ENCODE measurements at places on chromosomes 2 and 18. TPM values are rescaled to one million over a fixed set of nuclear protein-coding genes. Genes with fewer than 3 reads are reported as not detected.

Gene PLEKHH2
- 26.9 TPM for total RNA-seq

Gene CD207
- 0.86 TPM for total RNA-seq

Gene FLACC1
- total RNA-seq: 8.6 TPM

Gene ANKRD62
- 0.06 TPM for total RNA-seq

Gene DSC3
- total RNA-seq: 0.51 TPM

Gene FAM124B
- 21.4 TPM for total RNA-seq

DNA sequence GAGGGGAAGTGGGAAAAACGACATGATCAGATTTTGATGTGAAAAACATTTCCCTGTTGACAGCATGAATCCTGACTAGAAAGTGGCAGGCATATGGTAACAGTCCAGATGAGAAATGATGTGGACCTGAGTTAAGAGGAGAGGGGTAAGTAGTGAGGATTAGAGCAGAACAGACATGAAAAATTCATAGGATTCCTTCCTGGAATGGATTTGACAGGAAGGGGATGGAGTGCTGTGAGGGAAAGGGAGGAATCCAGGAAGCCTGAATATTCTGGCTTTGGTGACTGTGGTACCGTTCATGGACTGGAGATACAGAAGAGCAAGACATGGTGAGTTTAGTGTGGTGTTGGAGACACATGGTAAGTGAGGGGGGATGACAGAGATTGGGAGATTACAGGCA, 115.4 kb downstream of the TMEM131 start:
- peaks cover 1% of the 10 kb centered on the region for H3K4me1 ChIP-seq
- H3K4me3 ChIP-seq: no peak overlapping the region
- no peak overlapping the region for H3K27ac ChIP-seq
- no peaks in the 10 kb centered on the region for H3K27me3 ChIP-seq
- H3K36me3 ChIP-seq: peaks cover under 1% of the 10 kb centered on the region

DNA sequence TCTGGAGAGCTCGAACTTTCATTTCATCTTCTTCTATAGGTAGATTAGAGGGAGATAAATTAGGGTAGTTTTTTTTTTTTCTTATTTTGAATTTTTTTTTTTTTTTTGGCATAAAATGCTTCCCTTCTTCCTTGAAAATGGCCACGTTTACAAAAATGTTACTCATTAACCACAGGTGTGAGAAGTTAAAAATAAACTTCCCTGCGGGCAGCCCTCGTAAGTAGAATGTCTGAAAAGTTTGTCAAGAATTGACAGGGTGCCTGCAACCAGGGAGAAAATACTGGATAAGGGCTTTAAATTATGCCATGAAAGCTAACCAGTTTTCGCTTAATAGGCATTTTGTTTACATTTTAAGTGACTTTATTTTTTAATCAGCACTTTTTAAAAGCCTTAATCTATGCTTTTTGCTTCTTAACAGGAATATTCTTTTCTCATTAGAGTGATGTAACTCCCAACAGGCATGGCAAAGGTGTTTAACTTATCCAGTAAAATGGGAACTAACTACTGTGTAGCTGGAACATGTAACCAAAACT, 4.2 kb upstream of the FN1 start:
- no peak overlapping the region for H3K4me3 ChIP-seq
- H3K36me3 ChIP-seq: peaks cover 7% of the 10 kb centered on the region
- H3K27ac ChIP-seq: no peak overlapping the region
- no peak for DNase-seq
- H3K27me3 ChIP-seq: no peaks in the 10 kb centered on the region

- no peaks in the 10 kb centered on the region for H3K36me3 ChIP-seq
- peak; percentile 54 for DNase-seq
- no peaks in the 10 kb centered on the region for H3K27me3 ChIP-seq
- H3K4me1 ChIP-seq: no peaks in the 10 kb centered on the region
Measured at GRCh38 chr2:229370509-229370908, 99.4 kb upstream of the PID1 start.

DNA sequence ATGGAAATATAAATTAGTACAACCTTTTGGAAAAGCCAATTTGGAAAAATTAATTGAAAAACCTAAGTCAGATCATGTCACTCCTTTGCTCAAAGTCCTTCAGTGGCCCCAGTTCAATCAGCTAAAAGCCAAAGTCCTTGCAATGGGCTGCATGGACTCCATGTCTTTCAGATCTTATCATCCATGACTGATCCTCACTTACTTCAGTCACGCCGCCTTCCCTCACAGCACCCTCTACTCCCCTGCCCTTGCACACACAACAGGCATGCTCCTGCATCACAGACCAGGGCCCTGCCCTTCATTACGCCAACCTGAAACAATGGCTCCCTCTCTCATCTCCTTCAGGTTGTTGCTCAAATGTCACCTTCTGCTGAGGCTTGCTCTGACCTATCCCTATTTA, 15.6 kb downstream of the KANSL3 start:
- H3K4me1 ChIP-seq: peaks cover 15% of the 10 kb centered on the region
- H3K27me3 ChIP-seq: no peaks in the 10 kb centered on the region
- H3K4me3 ChIP-seq: no peak overlapping the region
- no peak for DNase-seq

- no peaks in the 10 kb centered on the region for H3K27me3 ChIP-seq
- H3K27ac ChIP-seq: no peak overlapping the region
- no peaks in the 10 kb centered on the region for H3K36me3 ChIP-seq
Measured at GRCh38 chr18:3648641-3649040, 198.7 kb downstream of the TGIF1 start.

- H3K27me3 ChIP-seq: no peaks in the 10 kb centered on the region
- H3K27ac ChIP-seq: no peak overlapping the region
- no peaks in the 10 kb centered on the region for H3K36me3 ChIP-seq
Measured at GRCh38 chr18:3966642-3967358, 488.3 kb downstream of the DLGAP1 start.

DNA sequence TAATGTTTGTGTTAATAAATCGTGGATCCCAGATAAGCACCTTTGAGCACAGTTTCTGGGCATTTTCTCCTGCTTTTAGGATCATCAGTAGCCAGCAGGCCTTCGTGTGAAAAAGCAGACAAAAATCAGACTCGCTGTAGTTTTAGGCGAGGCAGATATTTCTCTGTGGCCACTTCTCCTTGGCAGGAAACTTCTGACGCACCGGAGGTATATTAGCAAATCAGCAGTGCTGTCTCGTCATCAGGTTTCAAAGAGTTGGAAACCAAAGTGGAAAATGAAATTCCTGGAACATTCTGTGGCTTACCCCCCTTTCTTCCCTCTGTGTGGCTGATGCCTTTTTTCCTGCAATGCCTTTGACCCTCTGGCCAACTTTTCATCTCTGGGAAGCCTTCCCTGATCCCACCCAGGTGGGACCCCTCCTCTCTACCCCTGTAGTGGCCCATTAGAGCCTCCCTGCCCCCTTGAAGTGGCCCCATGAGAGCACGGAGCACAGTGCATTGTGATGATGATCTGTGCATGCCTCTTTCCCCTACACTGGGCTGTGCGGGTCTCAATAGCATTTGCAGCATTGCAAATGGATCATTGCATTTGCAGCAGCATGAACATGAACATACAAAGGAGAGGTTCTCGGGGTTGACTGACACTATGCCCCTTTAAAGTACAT, 93.3 kb downstream of the RNF144A start:
- no peak overlapping the region for H3K4me3 ChIP-seq
- H3K36me3 ChIP-seq: no peaks in the 10 kb centered on the region
- H3K4me1 ChIP-seq: peaks cover 33% of the 10 kb centered on the region
- no peak for DNase-seq
- peak overlapping the region; percentile 65 for H3K27ac ChIP-seq
- no peaks in the 10 kb centered on the region for H3K27me3 ChIP-seq

GRCh38 chr2:153432381-153432780, 46.2 kb downstream of the RPRM start:
- H3K27me3 ChIP-seq: no peaks in the 10 kb centered on the region
- H3K4me1 ChIP-seq: no peaks in the 10 kb centered on the region
- no peaks in the 10 kb centered on the region for H3K36me3 ChIP-seq
- no peak for DNase-seq

DNA sequence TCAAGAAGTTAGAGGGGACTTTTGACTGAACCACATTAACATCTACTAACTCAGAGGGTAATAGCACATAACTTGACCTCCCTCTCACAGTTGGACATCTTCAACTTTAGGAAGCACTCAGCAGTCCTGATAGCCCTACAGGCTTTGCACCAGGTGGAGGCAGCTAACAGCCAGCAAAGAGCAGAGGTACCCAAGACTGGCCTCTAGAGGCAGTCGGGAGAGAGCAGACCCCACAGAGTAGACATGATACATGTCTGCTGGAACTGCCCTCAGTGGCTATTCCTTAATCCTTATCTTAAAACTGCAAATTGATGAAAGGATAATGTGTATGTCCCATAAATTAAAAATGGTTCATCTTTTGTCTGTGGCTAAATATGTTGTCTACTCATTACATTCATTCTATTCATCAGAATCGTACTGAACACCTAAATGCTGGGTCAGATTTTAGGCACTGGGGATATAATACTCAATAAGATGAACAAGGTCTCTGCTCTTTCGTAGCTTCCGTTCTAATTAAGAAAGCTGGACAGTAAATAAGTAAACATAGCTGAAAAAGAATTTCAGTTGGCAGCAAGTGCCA, 49.8 kb downstream of the CAB39 start:
- H3K4me1 ChIP-seq: peaks cover 11% of the 10 kb centered on the region
- no peak for DNase-seq
- H3K27me3 ChIP-seq: no peaks in the 10 kb centered on the region
- H3K4me3 ChIP-seq: no peak overlapping the region

DNA sequence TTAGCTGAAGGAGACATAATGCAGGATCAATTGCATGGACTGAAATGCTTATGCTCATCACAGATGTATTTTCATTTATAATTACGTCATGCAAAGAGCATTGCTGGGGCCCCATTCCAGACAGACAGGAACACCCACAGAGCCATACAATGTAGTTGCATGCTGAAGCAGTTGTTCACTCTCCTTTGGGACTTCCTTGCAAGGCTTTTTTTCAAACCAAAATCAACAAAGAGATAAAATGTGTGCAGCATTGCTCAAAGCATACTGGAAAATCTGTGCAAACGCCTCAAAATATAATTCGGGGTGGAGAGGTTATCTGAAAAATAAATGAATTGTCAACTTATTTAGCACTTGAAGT, 463.2 kb downstream of the CDH2 start:
- peaks cover 23% of the 10 kb centered on the region for H3K4me1 ChIP-seq
- no peaks in the 10 kb centered on the region for H3K36me3 ChIP-seq
- H3K27me3 ChIP-seq: no peaks in the 10 kb centered on the region
- H3K27ac ChIP-seq: no peak overlapping the region
- DNase-seq: no peak
- no peak overlapping the region for H3K4me3 ChIP-seq

- H3K4me3 ChIP-seq: no peak overlapping the region
- no peaks in the 10 kb centered on the region for H3K4me1 ChIP-seq
- H3K27me3 ChIP-seq: no peaks in the 10 kb centered on the region
- no peak for DNase-seq
Measured at GRCh38 chr2:199596549-199596948, 138.8 kb upstream of the SATB2 start.

DNA sequence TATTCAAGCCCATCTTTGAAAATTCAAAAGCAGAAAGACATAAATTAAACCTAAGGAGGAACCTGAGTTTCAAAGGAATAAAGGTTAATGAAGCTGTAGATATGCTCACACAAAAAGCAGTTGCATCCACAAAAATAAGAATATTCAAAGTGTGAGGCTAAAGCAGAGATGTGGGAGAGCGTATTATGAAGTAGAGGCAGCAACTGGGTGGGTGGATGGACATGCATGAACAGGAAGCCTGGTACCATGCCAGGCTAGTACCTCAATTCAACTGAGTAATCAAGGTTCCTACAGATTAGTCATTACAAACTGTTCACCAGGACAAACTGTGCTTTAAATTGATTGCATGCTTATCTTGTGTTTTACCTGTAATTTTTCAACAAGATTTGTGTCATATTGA, 330.0 kb upstream of the PKDCC start:
- DNase-seq: no peak
- no peak overlapping the region for H3K4me3 ChIP-seq
- H3K36me3 ChIP-seq: no peaks in the 10 kb centered on the region
- no peaks in the 10 kb centered on the region for H3K27me3 ChIP-seq
- H3K4me1 ChIP-seq: no peaks in the 10 kb centered on the region

DNA sequence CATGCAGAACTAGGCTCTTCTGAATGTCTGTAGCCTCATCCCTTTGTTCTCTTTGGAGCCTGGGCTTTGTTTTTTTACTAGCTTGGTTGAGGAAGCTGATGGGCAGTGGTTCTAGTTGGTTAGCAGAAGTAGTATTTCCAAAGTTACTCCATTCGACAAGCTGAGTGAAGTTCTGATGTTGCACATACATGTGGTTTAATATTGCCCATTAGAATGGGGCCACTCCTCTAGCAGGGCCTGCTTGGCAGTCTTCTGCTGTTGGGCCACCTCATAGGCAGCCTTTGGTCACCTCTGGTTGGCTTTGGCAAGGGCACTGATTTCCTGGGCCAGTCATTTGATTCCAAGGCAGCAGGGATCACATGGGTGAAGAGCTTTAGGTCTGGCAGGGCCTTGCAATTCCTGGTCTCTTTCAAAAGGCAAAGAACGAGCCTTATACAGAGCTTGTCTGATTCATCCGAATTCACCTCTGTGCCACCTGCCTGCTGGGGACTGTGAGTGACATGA, 2.5 kb downstream of the RPIA start:
- no peak overlapping the region for H3K27ac ChIP-seq
- peaks cover 13% of the 10 kb centered on the region for H3K4me1 ChIP-seq
- no peak for DNase-seq
- no peaks in the 10 kb centered on the region for H3K27me3 ChIP-seq
- H3K36me3 ChIP-seq: peaks cover 2% of the 10 kb centered on the region

DNA sequence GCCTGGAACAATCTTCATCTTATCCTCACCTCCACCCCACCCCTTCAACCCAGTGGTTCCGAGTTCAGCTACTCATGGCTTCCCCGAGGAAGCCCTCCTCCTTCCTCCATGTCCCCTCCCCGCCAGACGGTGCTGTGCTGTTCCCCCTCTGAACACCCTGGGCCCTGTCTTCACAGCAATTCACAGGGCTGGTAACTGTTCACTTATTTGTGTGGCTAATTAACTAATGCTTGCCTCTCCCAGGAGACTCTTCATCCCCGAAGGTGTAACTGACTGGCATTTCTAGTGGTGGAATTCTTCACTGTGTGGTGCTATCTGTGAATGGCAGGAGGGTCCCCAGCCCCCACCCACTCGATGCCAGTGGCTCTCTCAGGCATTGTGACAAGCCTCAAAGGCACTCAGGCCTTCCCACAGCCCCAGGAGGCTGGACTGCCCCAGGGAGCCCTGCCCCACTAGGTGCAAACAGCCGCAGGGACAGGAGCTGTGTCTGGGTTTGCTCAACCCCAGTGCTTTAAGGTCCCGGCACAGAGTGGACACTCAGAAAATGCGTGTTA, 133.7 kb upstream of the ID2 start:
- peaks cover 2% of the 10 kb centered on the region for H3K4me1 ChIP-seq
- no peaks in the 10 kb centered on the region for H3K36me3 ChIP-seq
- no peak overlapping the region for H3K27ac ChIP-seq
- no peak overlapping the region for H3K4me3 ChIP-seq
- DNase-seq: no peak
- no peaks in the 10 kb centered on the region for H3K27me3 ChIP-seq

DNA sequence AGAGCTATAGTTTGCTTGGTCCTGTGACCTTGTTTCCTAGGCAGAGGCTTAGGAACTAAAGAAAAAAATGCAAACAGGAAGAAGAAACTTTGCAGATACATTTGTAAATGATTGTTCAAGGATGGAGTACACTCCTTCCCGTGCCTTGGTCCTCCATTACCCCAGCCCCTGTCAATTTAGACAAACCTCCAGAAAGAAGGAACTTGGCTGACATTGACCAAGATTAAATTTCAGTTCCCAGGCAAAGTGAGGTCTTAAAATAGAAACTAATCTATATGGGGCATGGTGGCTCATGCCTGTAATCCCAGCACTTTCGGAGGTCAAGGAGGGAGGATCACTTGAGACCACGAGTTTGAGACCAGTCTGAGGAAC, 179.9 kb upstream of the FN1 start:
- H3K27ac ChIP-seq: no peak overlapping the region
- H3K4me3 ChIP-seq: no peak overlapping the region
- no peak for DNase-seq

Data from lung (tissue), 17 donors.